CD4-positive, alpha-beta T cell treated with Interleukin-2 at 100 ng/mL for 4 hours (primary cell): ENCODE measurements at places on chromosomes 5 and 9.

DNA sequence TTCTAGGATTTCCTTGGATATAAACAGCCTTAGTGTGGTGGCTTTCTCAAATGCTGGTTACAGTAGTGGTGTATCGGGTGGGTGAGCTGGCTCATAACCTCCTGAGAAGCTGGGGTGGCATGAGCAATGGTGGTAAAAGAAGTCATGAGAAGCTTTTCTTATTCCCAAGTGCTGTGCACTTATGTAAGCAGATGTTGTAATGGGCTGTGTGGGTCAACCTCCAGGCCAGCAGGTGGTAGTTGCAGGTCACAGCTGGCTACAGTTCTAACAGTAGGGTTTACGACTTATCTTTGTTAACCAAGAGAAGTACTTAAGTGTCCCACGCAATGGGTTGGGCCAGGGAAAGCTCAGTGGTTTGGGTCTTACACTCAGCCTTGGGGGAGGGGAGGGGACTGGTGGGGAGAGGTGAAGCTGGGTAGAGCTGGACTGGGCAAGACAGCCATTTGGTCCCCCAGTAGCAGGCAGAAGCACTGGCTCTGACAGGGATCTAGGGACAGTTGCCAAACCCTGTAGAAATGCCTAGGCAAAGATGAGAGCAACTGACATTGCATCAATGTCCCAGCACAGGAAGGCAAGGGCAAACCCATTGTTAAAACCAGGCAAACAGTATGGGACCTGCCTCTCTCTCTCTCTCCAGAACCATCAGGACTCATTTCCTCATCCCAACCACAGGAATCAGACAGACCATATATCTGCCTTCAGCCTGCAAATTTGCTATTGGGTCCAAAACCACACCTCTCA, 76.8 kb downstream of the RNF130 start:
- no peak for DNase-seq

DNA sequence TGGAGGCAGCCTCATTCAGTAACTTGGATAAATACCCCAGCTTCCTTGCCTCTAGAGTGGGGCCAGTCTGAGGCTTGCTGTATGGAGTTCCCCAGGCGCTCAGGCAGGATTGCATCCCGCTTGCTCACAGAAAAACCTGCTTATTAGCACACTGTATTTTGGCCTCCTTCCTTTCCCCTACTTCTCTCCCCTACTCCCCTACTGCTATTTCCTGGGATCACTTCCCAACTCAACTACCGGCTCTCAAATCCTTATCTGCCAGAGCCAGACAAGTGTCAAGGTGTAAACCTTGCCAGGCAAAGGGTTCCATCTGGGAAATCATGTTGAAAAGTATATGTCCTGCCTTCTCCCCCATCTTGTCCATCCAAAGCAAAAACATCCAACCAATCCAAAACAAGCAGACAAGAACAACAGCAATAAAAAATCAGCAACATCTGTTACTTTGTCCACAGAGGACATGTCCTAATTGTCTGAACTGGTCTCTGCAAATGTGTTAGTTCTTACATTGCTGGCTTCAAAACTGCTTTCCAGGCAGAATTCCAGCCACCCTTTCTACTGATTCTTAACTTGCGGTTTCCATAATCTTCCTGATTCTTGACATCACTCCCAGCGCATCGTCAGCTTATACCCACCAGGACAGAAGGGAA, 164.1 kb upstream of the SEMA6A start:
- DNase-seq: no peak

- DNase-seq: no peak
Measured at GRCh38 chr9:73824671-73825070, 672.5 kb upstream of the RORB start.

DNA sequence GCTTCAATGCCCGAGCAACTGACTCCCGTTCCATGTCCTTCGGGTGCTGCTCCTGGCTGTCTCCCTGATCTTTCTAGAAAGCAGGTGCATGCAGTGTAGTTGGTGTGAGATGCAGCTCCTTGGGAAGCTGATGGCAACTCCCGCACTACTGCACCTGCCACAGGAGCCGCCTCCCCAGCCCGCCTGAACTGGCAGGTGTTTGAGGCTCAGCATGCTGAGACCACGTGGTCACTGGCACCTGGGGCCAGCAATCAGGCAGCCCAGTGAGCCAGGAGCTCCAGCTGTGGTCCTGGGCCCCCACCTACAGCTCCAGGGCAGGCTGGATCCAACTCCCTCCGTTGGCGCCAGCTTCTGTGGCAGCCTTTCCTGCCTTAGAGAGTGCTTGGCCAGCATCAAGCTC, 111.5 kb downstream of the ICE1 start:
- no peak for DNase-seq

GRCh38 chr9:94981723-94982090, 255.2 kb downstream of the AOPEP start:
- DNase-seq: no peak

DNA sequence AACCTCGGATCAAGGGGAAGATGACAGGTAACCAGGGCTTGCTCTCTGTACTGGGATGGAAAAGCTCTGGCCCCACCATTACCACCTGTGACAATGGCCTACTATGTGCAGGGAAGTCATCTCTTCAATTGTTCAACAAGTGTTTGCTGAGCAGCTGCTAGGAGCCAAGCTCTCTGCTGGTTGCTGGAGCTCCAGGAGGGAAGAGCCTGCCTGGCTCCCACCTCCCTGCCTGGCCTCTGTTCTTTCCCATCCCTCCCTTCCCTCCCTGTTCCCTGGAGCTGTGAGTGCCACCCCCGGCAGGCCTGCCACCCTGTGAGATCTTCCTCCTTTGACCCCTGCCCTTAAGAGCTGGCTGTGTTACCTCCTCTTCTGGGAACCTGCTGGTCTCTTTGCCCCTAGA, 59.7 kb upstream of the IER5L start:
- DNase-seq: no peak

- no peak for DNase-seq
Measured at GRCh38 chr5:84859056-84859455, 474.4 kb upstream of the EDIL3 start.
